ENCODE measurements at places on chromosomes 5 and 9. TPM values are rescaled to one million over a fixed set of nuclear protein-coding genes. Genes with fewer than 3 reads are reported as not detected.

- no peak for DNase-seq
Measured at GRCh38 chr5:175463641-175464040, 14.7 kb upstream of the SFXN1 start.

DNA sequence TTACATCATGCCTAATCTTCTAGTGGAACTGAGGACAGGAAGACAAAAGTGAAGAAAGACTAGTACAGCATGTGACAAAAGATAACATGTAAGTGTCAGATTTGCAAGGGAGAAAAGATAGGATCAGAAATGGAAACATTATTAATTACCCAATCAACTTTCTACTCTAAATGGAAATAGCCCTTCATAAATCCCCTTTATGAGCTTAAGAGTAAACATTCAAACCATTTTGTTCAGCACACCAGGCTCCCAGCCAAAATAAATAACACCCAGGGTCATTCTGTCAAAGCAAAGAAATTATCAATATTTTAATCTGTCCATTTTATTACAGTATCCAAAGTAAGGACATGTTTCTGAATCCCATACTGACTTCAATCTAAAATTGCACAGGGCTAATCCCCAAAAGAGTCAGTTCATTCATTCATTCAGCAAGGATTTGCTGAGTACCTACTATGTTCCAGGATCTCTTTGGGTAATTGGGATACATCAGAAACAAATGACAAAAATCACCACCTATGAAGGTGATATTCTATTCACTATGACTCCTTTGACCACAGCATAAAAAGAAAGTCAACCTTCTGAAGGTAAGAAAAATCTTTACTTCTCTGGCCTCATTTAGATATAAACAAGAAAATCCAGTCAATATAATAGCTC, 5.3 kb downstream of the PRELID2 start:
- DNase-seq, result no peak

- DNase-seq, result no peak
Measured at GRCh38 chr9:110464321-110464720, 115.2 kb downstream of the SVEP1 start.

GRCh38 chr5:65663804-65664521, 39.1 kb downstream of the SHLD3 start:
- no peak for DNase-seq

DNA sequence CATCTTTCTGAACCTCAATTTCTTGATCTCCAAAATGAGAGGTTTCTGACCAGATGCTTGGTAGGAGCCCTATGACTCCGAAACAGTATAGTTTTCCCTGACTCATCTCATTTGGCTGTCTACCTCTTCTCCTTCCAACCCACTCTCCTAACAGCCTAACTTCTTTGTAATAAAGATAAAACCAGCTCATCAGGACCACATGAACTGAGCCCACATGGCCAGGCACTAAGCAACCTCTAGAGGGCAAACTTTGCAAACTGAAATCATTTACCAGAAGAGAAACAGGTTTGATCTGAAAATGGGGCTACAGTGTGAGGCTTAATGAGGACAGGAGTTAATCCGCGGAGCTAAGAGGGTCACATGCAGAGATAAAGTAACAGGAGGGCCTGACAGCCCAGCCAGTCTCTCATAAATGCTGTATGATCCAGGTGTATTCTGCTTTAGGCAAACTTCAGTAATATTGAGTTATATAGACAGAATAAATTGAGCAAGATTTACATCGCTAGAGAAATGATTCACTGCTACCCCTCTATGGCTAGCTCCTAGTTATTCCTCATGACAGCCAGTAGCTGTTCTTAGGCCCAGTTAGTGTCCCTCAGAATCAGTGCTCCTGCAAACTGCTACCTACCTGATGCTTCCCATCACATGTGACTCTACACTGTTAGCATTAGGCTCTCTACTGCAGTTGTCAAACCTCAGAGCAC, 64.6 kb downstream of the ABCA1 start:
- no peak for DNase-seq

C5orf52 gene
- total RNA-seq, result not detected

GABRA1 gene
- total RNA-seq, result not detected

Data from esophagus muscularis mucosa (tissue), 4 donors.